Fibroblast of mammary gland (primary cell): ENCODE measurements at places on chromosomes 7 and 10.

GRCh38 chr10:71436268-71437125 is 39.8 kb downstream of the CDH23 start:
- DNase-seq = no peak

GRCh38 chr7:18212758-18213157 is 185.1 kb upstream of the PRPS1L1 start:
- DNase-seq = peak; percentile 84

DNA sequence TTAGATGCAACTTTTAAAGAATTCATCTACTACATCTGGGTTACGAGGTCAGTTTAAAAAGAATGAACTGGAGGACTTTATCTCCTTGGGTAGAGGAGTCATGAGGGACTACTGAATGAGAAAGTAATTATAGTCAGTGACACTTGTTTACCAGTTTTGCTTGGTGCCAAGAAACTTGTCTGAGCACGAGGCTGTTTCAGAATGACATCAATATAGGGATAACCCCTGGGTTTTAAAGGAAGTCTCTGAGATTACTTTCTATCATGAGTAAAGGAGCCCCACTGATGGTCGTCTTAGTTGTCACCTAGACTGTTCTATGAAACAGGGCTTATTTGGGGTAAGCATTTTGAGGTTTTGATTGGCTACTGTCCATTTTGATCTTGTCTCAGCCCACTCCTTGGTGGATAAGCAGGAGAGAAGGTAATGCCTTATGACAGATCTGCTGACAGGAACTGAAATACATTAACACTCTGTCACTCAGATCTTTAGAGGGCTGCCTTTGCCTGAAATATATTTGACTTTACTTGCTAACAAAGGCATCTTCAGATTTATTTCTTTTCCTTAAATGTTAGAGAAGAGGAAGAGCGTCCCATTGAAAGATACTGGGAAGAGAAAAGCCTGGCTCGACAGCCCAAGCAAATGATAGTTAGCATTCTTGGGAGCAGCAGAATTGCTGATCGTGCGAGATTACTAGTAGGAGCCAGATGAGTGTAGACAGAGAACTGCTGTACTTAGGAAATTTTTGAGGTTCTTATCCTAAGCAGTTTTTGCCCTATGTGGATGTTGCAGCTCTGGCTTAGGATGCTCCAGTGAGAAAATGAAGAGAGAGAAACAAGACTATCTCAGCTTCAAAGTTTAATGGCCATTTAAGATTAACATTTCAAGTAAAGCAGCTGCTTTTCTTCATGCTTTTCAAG is 299.2 kb upstream of the LRGUK start:
- DNase-seq = no peak

DNA sequence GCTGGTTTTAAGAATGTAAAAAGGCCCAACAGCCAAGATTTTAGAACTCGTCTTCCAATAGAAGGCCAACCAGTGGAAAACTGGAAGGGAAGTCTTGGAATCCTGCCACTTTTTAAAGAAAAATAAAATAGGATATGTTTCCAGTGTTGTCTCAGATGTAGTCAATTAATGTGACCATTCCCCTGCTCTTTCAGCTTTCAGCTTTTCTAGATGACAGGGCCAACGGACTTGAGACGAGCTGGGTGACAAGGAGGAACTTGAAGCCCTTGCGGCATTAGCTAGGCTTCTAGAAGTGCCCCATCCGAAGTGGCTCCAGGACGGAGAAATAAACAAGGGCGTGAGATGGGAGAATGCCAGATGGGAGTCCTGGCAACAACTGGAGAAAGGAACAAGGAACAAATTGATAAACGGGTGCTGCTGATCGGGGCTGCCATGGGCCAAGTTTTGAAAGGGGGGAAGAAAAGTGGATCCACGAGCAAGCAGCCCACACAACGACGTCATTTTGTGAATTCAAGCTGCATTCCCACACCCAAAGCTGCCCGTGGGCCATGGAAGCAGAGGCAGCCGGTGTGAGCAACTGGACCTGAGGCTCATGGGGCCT is 42.3 kb downstream of the CTBP2 start:
- peak; percentile 31 for DNase-seq

GRCh38 chr7:157730614-157731013 is 393.8 kb downstream of the DNAJB6 start:
- no peak for DNase-seq

GRCh38 chr10:11515596-11516430 is 95.6 kb downstream of the USP6NL start:
- peak; percentile 73 for DNase-seq

DNA sequence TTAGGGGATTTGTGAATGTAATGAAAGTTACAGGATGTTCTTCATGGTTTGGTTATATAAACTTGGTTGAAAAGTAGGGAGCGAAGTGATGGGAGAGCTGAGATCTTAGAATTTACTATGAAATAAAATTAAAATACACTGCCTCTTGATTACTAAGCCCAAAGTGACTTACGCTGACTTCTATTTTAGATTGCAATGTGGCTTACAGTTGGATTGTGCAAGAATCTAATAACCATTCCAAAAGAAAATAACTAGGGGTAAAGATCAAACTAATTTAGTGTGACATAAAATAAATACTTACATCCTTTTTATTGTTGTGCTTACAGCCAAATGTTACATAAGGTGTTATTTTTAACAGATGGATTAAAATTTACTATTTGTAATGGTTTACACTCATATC is 15.3 kb downstream of the WNT16 start:
- DNase-seq = peak; percentile 25

DNA sequence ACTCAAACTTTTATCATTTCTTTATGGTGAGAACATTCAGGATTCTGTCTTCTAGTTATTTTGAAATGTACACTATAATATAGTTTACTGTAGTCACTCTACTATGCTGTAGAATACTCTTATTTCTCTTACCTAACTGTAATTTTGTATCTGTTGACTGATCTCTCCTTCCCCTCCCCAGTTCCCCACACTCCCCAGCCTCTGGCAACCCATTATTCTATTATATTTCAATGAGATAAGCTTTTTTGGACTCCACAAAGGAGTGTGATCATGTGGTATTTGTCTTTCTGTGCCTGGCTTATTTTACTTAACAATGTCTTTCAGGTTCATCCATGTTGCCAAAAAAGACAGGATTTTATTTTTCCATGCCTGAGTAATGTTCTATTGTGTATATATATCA is 71.4 kb upstream of the DYNC1I1 start:
- no peak for DNase-seq

DNA sequence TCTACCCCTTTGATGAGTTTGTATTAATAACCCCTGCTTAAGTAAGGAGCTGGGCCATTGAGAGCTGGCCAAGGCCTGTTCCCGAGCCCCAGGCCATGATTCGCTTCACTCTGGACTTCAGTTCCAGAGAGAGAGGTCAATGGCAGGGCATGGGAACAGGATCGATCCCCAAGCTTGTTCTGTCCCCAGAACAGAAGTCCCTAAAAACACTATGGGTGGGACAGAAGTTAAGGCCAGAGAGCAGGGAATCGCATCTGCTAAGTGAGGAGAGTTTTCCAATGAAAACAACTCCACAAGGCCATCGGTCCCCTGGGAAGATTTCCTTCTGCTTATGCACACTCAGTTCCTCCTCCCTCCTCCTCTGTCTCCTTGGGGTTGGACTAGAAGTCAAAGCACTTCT is 159.6 kb downstream of the LSM5 start:
- no peak for DNase-seq

GRCh38 chr10:15068802-15069201 is 19.8 kb downstream of the ACBD7 start:
- peak; percentile 76 for DNase-seq

GRCh38 chr10:114073395-114074186 is 29.9 kb downstream of the ADRB1 start:
- no peak for DNase-seq

DNA sequence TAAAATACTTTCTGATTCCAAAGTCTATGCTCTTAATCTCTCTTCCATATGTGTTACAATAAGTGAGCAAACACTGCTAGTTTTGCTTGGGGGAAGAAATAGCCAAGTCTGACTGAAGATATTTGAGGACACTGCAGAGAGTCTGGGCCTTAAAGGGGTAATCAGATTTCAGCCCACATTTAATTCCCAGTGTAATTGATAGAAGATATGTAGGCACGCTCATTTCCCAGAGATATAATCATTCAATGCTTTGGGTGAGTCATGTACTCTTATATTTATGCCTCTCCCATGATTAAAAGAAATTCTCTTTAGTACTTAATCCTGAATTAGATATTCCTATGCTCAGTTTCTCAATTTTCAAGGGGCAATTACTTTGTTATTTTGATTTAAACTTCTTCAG is 178.1 kb upstream of the POM121L12 start:
- DNase-seq = no peak
